Non-pigmented ciliary epithelial cell (primary cell): ENCODE measurements at places on chromosomes 11 and 22.

DNA sequence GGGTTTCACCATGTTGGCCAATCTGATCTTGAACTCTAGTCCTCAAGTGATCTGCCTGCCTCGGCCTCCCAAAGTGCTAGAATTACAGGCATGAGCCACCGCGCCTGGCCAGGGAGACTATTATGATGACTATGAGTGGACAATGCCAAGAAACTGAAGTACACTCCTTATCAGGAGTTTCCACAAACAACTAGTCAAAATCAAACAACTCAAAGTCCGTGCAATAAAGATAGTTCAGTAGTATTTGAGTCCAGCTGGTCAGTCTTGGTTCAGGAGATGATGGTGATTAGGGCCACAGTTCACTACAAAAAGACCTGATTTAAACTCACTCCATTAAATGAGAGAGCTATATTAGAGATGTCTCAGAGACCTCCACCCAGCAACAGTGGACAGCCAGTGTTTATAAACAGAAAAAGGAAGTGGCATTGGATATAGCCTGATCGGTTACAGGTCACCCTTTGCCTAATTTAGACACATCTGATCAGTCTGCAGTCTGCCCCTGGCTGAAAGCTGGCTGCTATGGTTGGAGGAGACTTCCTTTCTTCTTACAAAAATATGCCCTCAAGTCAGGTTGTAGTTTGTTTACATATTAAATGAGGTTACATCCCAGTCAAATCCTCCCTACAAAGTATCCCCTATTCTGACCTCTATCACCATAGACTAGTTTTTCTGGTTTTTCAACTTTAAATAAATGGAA is 17.0 kb downstream of the CD3E start:
- no peak for DNase-seq

DNA sequence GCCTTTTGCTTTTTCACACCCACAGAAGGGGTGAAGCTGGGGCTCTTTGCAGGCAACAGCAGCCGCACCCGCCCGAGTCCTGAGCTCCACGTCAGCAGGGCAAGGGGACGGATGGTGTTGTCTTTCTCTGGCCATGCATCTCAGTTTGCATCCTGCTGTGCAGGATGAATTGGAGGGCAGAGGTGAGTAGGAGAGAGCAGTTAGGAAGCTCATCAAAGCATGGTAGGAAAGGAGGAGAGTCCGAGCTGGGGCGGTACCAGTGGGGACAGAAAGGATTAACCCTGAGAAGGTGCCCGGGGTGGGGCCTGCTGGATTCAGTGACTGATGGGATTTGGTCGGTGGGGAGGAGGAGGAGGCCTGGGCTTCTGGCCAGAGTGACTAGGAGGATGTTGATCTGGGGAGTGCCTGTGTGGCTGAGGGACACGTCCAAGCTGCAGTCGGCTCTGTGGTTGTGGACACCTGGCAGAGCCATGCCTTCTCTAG is 14.6 kb downstream of the FAM83F start:
- no peak for DNase-seq

DNA sequence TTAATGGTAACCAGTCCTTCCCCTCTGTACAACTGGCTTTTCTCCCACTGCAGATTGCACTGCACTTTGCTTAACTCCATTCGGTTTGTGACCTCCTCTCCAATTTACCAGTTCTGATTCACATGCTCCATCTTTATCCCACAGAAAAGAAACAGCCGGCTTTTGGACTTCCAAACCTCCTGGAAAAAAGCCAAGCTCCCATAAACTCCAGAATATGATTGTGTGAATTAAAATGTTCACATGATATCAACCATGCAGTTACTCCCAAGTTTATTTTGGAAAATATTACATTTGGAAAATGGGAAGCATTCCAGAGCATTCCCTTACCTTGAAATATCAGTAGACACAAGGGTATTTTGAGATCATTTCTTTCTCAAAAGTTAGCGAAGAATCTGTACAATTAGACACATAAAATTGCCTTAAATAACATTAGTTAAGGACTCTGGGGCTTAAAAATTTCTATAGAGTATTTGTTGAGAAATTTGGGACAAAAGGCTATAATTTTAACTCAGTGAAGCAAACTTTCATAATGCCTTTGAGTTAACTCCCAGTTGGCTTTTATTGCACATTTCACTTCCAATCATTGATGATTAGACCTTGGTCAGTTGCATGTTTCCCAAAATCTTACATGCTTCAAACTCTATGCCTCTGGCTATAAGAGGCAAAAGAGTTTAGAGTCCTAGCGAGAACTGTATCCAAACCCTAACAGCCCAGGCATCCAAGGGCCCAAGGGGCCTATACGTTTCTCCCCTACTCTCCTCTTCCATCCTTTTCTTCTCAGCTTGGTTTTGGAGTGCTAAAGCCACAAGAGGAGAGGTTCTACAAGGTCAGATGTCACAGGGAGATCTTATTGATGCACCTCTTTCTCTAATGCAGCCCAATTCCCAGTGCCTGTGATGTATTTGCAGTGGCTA is 23.6 kb upstream of the TMEM135 start:
- no peak for DNase-seq

GRCh38 chr11:60193687-60194433 is 11.0 kb upstream of the MS4A6A start:
- no peak for DNase-seq

- DNase-seq: no peak
These were observed 37.2 kb downstream of the FAM83F start for GRCh38 chr22:40031766-40032470.

GRCh38 chr22:50676661-50677492 is 4.3 kb downstream of the SHANK3 start:
- no peak for DNase-seq

- no peak for DNase-seq
These were observed 2.8 kb downstream of the CHADL start for GRCh38 chr22:41237707-41238569.

- DNase-seq: no peak
These were observed 1393.4 kb downstream of the FAM181B start for GRCh38 chr11:81340225-81340624.

DNA sequence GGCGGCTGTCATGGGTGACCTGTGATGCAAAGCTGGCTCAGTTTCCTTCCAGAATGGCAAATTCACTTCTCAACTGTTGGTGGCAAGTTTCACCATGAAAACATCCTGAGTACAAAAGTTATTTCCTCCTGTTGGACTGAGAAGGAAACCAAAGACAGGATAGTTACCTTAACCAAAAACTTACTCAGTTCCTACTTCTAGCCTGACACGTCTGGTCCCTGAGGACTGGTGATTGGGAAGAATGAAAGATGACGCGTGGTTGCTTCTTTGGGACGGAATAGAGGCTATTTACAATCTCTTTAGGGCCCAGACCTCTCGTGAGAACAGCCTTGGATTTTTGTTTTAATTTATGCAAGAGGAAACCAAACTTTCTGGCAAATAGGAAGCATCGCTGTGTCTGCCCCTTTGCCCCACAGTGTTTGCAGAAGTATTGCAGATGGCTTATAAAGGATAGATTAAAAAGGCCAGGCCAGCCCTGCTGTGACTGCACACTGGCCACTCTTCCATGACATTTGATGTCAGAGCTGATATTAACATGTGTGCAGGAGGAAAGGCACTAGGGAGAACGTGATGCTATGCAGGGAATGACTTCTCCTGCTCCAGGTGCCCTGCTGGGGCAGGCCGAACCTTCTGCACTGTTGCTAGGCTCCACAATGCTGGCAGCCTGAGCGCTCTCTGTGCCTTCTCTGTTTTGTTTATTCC is 7.6 kb downstream of the VPS26B start:
- no peak for DNase-seq

GRCh38 chr11:111707039-111707690 is 59.0 kb downstream of the PPP2R1B start:
- DNase-seq: no peak

DNA sequence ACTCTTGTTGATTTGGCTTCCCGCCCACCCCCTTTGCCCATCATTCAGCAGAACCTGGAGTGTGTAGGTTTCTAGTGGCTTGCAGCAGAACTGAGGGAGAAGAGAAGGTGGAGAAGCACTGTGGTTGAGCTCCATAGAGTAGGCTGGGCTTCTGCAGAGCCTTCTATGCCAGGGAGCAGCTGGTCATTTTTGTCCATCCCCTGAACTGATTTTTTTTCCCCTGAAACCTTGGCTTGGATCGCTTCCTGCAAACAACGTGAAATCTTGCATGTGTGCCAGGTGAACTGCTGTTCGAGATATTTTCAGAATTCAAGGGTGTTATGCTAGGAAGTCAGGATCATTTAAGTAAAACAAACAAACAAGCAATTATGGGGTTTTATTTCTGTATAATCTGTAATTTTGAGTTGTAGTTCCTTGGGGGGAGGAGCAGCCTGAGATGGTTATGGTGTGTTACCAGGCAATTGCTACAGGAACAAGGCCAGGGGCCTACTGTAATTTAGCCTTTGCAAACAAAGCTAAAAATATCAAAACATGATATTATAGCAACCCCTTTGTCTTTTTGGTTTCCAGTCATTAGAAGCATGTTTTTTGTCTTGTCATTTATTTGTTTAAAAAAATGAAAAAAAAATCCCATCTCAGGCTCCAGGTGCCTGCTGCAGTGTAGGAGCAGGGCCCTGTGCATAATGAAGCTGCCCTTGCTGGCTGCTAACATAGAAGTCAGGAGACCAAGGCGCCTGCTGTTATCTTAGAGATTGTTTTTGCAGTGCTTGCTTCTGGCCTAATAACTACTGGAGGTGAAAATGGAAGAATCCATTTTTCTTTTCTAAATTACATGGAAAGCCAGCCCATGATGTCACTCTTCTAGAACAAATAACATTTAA is 152.4 kb upstream of the TTC12 start:
- no peak for DNase-seq
